Suppressor macrophage (primary cell): ENCODE measurements at places on chromosomes 16 and 17.

- no peak for DNase-seq
These were observed 3.9 kb upstream of the AATK start for GRCh38 chr17:81169870-81170309.

DNA sequence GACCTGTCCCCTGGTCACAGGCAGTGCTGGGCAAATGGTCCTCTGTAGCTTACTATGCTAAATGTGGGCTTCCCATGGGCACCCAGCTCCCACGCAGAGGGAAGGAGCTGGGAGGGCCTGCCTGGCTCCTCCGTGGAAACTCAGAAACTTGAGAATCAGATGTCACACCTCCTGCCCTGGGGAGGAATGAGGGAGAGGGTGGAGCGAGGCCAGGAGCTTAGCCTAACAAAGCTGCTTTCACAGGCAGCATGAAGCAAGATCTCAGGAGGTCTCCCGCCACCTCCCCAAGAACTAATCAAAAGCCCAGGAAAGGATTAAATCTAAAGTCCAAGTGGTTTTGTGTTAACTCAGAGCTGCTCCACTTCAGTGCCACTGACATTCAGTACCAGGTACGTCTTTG is 33.6 kb upstream of the XYLT2 start:
- no peak for DNase-seq

DNA sequence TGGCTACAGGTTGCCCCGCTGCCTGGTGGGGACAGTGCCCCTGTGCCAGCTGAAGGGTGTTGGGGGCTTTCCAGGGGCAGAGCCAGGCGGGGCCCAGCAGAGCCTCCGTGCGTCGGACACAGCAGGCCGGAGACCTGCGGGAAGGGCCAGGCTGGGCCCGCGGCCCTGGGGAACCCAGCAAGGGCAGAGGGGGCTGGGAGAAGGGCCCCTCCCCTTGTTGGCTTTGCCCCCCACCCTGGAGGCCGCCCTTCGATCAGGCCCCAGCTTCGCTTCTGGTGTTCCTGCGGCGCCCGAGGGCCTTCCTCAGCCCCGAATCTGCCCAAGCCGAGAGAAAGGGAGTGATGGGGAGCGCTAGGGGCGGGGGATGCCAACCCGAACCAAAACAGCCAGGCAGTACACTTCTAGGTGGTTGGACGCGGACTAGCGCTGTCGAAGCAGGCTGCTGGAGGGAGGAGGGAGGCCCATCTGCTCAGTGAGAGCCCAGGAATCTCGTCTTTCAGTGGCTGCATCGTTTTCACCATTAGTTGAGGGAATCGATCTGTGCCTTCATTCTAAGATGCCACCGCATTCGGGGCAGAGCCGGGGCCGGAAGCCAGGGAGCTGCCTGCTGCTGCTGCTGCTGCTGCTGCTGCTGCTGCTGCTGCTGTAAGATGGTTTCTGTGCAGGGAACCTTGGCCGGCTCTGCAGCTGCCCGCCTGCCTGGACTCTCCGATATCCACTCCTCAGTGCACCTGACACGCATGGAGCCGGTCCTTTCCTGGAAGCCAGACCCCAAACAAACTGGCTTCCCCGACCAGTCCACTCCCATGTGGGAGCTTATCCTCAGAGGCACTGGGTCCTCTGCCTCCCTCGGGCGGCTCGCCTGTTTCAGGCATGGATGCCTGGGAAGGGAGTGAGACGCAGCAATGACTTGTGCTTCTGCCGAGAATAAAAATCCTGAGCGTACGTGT is 1.7 kb downstream of the JPH3 start:
- DNase-seq, result no peak

- DNase-seq, result no peak
These were observed 26.0 kb upstream of the IRX6 start for GRCh38 chr16:55297910-55298479.

GRCh38 chr17:64572682-64573154 is 65.9 kb downstream of the CEP95 start:
- DNase-seq, result no peak

GRCh38 chr17:38852771-38853291 is 690 bp downstream of the RPL23 start:
- no peak for DNase-seq
